Stimulated activated memory B cell treated with anti-CD40 and anti-IgM and Interleukin-4, amounts not matched to agents 10 μg/mL and 1 μg/mL and 100 μg/mL, for 72 hours (primary cell): ENCODE measurements at places on chromosomes 7 and 10.
A peak's percentile ranks its signal among the peaks of the same experiment; 100 is the strongest.

DNA sequence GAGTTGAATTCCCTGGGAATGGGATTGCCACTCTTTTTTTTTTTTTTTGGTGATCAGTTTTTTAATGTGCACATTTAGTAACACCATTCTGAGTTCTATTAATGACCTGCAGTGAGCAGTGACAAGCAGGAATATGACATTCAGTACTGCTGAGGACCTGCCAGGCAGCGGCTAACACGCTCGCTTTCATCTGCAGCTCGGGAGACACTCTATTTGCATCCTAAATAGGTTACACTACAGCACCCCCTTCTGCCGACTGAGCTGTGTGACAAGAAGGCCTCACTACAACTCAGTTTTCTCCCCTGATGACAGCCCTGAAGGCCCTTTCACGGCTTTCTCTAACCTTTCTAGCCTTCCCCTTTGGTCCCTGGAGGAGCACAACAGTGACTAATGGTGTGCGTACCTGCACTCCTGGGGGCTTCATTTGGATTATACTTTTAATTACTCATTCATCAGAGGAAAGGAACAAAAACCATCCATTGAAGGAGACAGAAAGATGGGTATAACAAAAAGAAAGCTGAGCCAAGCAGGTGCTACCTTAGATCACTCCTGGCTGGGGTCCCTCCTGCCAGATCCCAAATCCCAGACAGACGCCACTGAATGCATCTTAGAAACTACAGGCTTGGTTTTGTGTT, 872.4 kb downstream of the LRMDA start:
- no peak for ATAC-seq

GRCh38 chr7:48180981-48181380, 9.7 kb downstream of the ABCA13 start:
- ATAC-seq, result no peak

GRCh38 chr7:13282377-13282980, 595.0 kb downstream of the ARL4A start:
- ATAC-seq, result no peak

- no peak for ATAC-seq
Observed at GRCh38 chr10:33638374-33638773, 303.9 kb upstream of the NRP1 start.

DNA sequence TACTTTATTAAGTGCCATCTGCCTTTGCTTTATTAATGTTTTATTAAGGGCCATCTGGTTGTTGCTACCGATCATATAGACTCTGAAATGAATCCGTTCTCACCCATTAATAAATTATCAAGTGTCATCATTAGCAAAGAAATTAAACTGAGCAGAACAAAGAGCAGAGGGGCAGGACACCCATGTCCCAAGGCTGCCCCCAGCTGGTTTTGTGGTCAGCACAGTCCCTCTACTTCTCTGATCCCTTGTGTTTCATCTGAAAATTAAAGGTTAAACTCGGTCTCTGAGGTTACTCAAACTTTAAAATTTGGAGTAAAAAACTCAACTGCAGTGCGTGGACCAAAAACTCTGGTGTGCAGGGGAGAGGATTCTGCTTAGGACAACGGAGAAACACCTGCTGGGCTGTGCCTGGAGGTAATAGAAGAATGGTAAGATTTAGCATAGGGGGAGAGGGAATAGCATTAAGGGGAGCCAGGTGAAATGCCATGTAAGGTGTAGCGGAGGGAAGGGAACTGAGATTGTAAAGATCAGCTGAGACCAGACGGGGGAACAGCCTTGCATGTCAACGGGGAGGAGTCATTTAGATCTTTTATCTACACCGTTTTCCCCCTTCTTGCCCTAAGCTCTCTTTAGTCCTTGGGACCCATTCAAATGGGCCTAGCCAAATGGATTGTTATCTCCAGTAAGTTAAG, 10.8 kb upstream of the GSDME start:
- no peak for ATAC-seq

DNA sequence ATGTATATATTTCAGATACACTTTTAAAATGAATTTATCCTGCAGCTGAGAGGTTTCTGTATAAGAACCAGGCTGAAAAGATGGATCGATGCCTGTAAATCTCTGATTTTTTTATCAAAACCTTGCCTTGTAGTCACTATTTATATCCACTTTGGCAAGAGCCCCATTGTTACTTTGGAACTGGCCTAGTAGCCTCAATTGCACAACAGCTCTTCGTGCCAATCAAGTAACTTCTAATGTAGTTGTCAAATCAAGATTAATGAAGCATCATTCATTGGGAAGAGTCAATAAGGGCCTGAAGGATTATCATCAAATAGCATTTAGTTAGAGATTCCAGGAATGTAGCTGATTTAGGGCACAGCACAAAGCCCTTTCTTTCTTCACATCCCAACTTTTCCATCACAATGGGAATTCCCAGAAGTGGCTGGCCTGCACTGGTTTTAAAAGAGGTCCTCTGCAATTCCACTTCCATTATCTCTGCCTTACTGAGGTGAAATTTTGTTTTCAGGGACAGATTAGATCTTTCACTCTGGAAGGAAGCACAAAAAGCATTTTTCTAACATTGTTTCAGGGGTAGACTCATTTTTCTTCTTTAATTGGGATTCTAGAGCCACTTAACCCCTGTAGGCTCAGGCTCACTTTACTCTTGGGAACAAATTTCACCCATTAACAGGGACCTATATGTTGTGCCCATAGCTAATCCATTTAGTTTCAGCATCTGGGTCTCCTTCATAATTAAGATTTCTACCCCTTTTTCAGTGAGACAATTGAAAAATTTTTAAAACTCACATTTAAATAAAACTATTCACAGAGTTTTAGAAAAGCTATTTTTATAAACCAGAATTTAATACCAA, 97.8 kb downstream of the CALCR start:
- no peak for ATAC-seq

DNA sequence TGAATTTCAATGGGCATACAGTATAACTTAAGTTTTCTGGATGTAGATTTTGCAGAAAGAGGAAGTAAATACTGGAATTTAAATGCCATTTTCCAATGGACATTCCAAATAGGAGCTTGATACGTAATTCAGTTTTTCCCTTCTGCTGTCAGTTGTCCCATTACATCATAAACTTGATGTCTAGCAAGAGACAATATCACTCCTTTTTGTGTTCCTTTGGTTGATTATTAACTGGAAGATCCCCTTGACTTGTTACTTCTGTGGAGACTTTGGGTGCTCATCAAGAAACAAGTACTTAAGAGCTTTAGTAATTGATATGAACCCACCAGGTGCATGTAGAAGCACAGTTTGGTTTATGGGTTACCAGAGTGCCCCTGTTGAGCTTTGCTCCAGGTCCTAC, 116.1 kb downstream of the ST7 start:
- no peak for ATAC-seq

GRCh38 chr10:10609379-10609955, 408.2 kb upstream of the CELF2 start:
- no peak for ATAC-seq

DNA sequence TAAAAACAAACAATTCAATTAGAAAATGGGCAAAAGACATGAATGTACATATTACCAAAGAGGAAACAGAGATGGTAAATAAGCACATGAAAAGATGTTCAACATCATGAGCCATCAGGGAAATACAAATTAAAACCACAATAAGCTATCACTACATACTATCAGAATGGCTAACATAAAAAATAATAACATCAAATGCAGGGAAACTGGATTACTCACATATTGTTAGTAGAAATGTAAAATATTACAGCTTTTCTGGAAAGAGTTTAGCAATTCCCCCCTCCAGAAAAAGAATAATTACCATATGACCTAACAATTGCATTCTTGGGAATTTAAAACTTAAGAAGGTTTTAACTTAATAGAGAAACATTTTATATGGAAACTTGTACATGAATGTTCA, 232.9 kb upstream of the MTPN start:
- ATAC-seq, result no peak

GRCh38 chr7:150631866-150632864, at the start of gene GIMAP6:
TSS of gene GIMAP6 (minus strand) at chr7:150632385. CDS start at chr7:150630142, 2,243 bp downstream.
- ATAC-seq, result no peak

DNA sequence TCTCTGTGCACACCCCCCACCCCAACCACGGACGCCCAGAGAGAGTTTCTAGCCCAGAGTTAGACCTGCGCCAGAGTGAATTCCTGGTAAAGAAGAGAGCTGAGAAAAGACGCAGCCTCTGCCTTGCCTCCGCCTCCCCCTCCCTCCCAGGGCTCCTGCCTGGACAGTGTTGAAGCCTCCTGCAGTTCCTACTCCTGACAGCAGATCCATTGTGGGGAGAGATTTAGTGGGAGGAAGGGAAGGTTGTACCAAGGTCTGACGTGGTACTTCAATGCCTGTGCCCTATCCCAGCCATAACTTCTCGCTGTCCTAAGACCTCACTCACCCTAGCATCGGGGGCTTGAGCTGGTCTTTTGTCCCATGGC, 952 bp downstream of the SRRM3 start:
- ATAC-seq, result no peak

GRCh38 chr10:110321869-110322620, 17.3 kb upstream of the SMNDC1 start:
- ATAC-seq, result no peak

DNA sequence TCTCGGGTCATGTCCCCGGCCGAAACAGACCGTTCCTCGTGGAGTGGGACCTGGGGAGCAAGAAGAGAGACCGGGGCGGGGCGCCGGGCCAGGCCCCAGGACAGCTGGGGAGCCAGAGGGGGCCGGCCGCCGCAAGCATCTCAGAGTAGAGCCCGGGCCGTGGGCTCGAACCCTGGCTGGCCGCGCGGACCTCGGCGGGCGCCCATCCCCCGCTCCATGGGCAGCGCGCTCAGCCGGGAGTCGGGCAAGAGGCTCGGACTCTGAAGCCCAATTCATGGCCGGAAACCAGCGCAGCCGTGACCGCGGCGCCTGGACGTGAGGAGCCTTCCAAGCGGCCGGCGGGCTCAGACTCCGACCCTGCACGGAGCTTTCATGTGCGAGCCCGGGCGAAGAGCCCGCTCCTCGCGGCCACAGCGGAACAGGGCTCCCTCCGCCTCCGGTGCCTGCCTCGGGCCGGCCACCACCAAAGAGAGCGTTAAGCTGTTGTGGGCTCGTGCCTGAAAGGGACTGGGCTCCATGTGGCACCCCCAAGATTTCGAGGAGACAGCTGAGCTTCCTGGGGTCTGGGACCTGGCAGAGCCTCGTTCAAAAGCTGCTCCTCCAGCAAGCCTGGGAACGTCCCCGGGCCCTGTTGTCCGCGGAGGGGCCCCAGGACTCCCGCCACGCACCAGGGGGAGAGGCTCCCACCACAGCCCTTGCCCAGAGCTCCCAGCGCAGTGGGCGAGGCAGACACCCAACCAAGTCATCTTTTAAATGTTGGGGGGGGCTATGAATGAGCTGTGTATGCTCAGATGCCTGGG, 757 bp upstream of the GRID1 start:
- ATAC-seq, result no peak

- no peak for ATAC-seq
Observed at GRCh38 chr10:86288695-86289576, 77.7 kb downstream of the GRID1 start.

DNA sequence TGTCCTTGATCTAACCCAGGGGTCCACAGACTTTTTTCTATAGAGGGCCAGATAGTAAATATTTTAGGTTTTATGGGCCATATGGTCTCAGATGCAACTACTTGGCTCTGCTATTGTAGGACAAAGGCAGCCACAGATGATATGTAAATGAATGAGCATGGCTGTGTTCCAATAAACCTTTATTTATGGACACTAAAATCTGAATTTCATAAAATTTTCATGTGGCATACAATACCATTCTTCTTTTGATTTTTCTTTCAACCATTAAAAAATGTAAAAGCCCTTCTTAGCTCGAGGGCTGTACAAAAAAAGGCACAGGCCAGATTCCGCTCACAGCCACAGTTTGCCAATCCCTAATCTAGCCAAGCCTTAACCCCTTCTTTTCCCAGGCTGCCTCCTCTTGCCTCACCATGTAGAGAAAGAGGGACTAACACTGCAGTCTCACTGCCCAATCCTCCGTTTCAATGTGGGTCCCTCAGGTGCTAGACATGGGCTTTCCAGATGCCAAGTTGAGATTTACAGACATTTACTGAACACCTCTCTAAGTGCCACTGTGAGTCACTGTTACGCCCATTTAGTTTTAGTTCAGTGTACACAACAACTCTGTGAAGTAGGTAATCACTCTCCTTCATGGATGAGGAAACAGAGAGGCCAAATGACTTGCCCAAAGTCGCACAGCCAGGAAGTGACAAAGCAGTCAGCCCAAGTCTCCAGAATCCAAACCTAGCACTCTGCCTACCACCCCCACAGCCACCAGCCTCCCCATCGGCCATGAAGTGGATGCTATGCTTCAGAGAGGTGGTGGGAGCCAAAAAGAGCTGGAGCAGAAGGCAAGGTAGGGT, 132.6 kb upstream of the PDLIM1 start:
- peak; percentile 5 for ATAC-seq

DNA sequence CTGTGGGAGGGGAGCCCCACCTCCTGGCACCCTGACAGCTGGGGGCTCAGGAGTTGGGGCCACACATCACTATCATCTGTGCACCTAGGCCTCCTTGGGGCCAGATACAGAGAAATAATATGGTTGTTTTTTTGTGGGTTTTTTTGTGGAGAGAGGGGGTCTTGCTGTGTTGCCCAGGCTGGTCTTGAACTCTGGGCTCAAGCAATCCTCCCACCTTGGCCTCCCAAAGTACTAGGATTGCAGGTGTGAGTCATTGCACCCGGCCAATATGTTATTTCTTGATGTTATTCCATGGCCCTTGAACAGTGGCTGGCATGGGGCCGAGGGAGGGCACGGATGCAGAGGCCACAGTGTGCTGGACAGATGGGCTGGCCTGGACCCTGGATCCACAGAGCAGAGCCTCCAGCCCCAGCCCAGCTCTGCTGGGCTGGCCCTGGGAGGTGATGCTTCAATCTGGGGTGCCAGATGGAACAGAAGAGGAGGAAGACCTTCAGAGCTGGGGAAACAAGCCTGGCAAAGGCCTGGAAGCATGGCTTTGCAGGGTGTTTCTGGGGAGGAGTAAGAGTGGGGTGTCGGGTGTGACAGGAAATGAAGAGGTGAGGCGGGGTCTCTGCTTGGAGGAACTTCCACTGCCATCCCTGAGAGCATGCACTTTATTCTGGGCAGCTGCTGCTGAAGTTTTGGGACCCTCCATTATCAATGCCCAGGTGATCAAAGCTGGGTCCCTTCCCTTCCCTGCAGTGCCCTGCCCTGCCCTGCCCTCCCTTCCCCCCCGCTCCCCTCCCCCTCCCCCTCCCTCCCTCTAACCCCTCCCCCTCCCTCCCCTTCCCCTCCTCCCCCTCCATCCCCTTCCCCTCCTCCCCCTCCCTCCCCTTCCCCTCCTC, 3.7 kb upstream of the FZD9 start:
- ATAC-seq, result no peak

DNA sequence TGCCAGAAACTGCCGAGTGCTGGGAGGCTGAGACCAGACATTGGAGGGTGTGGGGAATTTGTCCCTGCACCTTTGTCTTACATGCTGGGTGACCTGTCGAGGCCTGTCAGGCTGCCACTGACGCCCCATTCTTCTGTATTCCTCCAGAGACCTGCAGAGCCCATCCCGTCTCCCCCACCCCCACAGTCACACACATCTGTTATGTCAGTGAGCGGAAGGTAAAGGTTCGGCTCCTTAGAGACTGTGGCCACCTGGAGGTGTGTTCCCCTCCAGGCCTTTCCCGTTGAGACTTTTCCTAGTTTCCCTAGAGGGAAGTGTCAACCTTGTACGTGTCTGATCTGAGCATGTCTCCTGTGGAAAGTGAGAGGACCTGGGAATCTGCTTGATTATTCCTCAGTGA, 84.5 kb downstream of the ATXN7L1 start:
- ATAC-seq, result no peak
